ENCODE measurements at places on chromosomes 6 and 20.
A peak's percentile ranks its signal among the peaks of the same experiment; 100 is the strongest.

GRCh38 chr6:33699131-33699530, 12.4 kb downstream of the UQCC2 start:
- DNase-seq: no peak

- DNase-seq: no peak
Observed at GRCh38 chr20:8662433-8662954, 406.4 kb upstream of the PLCB4 start.

DNA sequence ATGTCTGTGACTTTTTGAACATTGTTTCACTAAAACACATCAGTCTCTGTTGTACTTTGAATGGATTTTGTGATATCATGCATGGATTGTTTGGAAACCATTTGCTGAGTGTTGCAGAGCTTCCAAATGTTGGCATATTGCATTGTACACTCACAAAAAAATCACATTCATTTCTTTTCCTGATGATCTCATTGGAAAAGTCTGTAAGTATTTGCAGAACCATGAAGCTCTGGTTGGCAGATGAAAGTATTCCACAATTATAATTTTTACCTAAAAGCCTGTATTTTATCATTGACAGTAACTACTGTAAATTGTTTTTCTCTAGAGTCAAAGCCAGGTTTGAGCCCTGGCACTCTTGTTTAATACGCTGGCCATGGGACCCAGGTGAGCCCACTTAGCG, 42.1 kb downstream of the VAPB start:
- no peak for DNase-seq

GRCh38 chr20:47568019-47568418, 66.3 kb downstream of the NCOA3 start:
- DNase-seq: peak; percentile 19

GRCh38 chr20:48482790-48483189, 345.0 kb downstream of the PREX1 start:
- DNase-seq: no peak

DNA sequence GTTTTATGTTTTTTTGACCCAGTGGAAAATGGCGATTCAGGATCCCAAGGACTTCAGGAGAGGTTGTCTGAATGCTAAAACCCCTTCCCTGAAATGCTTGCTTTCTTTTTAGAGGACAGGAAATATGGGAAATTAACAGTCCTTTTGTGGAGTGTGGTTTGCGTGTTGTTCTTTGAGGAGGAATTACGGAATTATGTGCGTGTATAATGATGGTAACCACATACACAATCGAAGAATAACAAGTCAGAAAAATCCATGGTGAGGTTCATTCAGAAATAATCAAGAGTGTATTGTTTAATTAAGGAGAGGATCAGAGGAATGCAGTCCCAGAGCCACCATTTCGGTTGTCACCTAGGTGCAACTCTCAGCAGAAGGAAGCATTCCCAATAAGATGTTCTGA, 73.2 kb downstream of the PHACTR3 start:
- DNase-seq: no peak

- DNase-seq: no peak
Observed at GRCh38 chr6:158816803-158817727, 2.1 kb downstream of the EZR start.

GRCh38 chr20:22810626-22811569, 224.2 kb upstream of the SSTR4 start:
- no peak for DNase-seq

GRCh38 chr6:44897316-44897715, 430.8 kb upstream of the RUNX2 start:
- no peak for DNase-seq

GRCh38 chr6:69349771-69350170, 447.0 kb downstream of the LMBRD1 start:
- DNase-seq: no peak

DNA sequence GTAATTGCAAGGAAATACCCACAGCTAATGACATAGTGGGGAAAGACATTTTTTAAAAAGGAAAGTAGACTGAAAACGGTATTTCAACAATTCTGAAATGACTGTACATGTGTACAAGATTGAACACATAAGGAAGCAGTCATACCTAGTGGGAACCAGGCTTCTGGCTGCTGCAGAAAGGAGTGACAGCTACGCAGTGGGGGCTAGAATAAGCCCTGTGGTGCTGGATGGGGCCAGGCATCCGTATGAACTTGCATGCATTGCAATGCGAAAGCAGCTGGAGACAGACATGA, 54.9 kb upstream of the GPR31 start:
- DNase-seq: no peak

- DNase-seq: no peak
Observed at GRCh38 chr6:16273256-16273655, 34.9 kb downstream of the GMPR start.

DNA sequence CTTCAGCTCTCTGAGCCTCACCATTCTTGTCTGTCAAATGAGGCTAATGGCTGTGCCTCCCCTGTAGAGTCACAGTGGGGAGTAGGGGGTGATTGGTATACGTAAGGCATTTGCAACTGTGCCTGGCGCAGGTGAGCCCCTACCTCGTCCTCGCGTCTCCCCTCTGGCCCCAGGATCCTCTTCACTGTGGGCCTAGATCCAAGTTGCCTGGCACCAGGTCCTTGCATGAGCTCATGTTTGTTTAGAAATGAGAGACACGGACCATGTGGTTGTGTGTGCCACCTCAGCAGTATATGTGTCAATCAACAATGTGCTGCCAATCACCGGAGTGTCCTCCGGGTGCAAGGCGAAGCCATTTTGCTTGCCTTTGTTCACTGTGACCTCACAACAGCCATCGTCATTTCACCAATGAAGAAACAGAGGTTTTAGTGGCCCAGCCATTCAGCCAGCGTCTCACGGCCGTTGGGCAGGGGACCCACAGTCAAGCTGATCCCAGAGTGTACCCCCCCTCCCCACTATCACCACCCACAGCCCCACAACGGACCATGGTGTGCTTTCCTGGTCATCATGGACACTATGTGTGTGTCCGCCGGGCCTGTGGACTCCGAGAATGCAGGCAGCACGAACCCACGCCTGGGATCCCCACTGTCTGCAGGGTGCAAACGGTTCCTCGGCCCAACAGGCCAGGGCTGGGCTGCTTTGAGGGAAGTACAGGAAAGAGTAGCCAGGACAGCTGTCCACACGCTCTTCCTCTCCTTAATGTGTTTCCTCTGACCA, 35.9 kb upstream of the STX16 start:
- DNase-seq: no peak

- DNase-seq: no peak
Observed at GRCh38 chr20:31815408-31816188, 3.6 kb upstream of the MYLK2 start.

GRCh38 chr6:130907687-130908086, 80.5 kb downstream of the SMLR1 start:
- no peak for DNase-seq

- DNase-seq: no peak
Observed at GRCh38 chr20:59159493-59160376, 3.9 kb upstream of the ZNF831 start.

DNA sequence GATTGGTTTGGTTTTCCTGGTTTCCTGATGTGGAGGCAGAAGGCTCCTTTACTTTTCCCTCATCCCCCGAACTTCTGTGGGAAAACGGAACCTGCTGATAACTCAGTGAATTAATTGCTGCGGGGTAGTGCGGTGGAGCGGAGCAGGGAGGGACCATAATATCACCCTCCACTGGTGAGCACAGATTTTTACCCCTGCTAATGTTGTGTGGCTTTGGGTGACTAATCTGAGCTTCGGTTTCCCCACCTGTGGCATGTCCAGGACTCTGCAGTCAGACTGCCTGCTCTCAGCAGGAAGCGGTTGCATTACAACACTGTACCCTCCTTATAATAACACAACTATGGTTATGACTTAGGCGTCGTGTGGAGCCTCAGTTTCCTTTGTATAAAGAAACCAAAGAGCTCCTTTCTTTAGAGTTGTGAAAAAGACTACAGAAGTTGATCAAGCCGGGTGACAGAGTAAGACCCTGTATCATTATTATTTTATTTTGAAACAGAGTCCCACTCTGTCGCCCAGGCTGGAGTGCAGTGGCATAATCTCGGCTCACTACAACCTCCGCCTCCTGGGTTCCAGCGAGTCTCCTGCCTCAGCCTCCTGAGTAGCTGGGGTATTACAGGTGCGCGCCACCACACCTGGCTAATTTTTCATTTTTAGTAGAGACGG, 2.2 kb upstream of the ID1 start:
- DNase-seq: peak; percentile 86

- DNase-seq: no peak
Observed at GRCh38 chr6:388202-388903, 3.2 kb upstream of the IRF4 start.

GRCh38 chr6:39214846-39215639, 14.2 kb downstream of the KCNK5 start:
- no peak for DNase-seq

DNA sequence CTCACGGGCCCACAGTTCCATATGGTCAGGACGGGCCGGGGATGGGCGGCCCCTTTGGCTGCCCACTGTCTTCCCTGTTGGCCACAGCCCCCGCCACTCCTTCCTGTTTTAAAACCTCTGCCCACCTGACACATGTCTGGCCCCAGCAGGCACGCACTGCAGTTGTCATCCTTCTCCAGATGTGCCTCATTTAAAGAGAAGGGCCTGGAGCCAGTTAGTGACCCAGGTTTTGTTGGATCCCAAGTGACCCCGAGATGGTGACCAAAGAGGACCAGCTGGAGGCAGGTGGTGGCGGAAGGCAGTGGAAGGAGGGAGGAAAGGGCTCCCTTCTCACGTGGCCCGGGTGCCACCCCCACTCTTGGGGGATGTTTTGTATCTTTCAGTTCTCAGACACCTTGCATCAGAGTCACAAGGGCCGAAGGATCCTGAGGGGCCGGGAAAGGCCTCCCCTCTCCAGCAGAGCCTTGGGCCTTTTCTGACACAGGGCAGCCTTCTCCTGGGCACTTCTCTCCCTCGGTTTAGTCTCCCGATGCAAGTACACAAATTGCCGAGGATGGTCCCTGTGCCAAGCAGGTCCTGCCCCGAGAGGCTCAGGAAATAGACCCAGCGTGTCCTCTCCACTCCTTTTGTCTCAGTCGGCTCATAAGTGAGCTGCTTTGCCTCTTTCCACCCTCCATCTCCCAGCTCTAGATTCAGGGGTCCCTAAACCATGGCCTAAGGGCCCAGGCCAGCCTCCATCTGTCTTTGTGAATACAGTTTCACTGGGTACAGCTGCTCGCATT, 117.6 kb downstream of the SULF2 start:
- no peak for DNase-seq

- DNase-seq: no peak
Observed at GRCh38 chr6:37660317-37660716, 37.4 kb downstream of the MDGA1 start.

- DNase-seq: no peak
Observed at GRCh38 chr6:133551436-133551835, 310.3 kb downstream of the EYA4 start.

- peak; percentile 98 for DNase-seq
Observed at GRCh38 chr6:87731818-87732661, 30.0 kb upstream of the AKIRIN2 start.

DNA sequence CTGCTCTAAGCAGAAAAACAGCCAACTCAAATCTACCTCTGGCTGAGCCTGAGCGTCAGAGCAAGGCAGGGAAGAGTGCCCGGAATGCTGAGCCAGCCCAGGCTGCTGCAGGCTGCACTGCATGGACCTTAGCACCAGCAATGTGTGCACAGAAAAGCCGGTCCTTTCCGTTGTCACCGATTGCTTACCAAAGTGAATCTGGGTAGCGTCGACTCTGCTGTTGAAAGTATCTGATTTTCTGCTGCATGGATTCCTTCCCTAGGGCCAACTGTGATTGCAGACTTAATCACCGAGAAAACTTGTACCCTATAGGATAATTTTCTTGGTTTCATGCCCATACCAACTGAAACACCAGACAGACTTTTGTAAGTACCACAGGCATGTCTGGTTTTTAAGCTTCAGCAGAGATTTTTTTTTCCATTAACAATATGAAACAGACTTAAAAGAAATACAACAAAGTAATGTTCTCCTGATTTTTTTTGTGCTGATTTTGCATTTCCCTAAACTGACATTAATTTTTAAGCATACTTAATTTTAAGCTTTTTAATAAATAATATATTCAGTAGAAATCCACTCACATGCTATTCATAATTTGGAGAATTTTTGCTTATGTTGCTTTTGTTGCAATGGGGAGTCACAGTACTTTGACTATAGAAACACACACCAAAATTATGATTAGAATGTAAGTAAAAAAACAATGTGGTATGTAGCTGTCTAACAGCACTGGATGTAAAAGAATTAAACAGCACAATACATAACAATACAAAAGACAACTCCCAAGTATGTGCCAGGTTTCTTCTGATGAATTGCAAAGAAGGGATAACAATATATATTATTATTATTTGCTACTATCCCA, 218.0 kb downstream of the THBS2 start:
- peak; percentile 77 for DNase-seq

DNA sequence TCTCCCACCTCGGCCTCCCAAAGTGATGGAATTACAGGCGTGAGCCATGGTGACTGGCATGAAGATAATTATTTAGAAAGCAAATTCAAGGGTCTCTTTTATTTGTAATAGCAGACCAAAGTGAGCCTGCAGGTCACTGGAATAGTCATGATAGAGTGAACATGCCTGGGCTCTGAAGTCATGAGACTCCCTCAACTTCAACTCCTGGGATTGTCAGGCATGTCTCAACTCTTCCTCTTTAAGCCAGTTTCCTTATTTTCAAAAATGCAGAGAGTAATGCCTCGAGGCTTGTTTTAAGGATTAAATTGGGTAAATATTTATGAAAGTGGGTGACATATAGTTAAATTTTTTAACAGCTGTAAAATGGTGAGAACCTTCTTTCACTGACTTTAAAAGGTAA, 22.7 kb upstream of the HECA start:
- DNase-seq: peak; percentile 63

DNA sequence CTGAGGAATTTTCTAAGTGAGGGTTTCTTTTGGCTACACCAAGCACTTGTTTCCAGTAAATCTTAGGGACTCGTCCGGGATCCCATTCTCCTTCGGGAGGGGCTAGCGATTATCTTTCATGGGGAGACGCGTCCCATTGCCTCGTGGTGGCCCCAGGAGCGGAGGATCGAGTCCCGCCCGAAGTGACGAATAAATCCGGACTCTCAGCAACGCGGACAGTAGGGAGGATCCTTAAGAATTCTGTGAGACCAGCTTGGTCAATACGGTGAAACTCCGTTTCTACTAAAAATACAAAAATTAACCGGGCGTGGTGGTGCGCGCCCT, 69.1 kb upstream of the PRSS16 start:
- DNase-seq: no peak

Data from mammary epithelial cell (primary cell).